ENCODE measurements at places on chromosomes 7 and 10. TPM values are rescaled to one million over a fixed set of nuclear protein-coding genes. Genes with fewer than 3 reads are reported as not detected.

The SFTPD gene
- total RNA-seq = not detected

The UBTD1 gene
- total RNA-seq = 8.1 TPM

The ZP3 gene
- 0.93 TPM for total RNA-seq

The SERPINE1 gene
- 202 TPM for total RNA-seq

The BAMBI gene
- 8.7 TPM for total RNA-seq

GRCh38 chr7:84911077-84911476 is 275.8 kb downstream of the SEMA3D start:
- no peaks in the 10 kb centered on the region for H3K27me3 ChIP-seq
- H3K36me3 ChIP-seq = no peaks in the 10 kb centered on the region
- no peak overlapping the region for H3K4me3 ChIP-seq
- DNase-seq = no peak
- no peaks in the 10 kb centered on the region for H3K4me1 ChIP-seq
- no peak overlapping the region for H3K27ac ChIP-seq

GRCh38 chr7:136056651-136057231 is 79.6 kb upstream of the MTPN start:
- H3K27me3 ChIP-seq = no peaks in the 10 kb centered on the region
- H3K4me1 ChIP-seq = no peaks in the 10 kb centered on the region
- H3K36me3 ChIP-seq = no peaks in the 10 kb centered on the region
- no peak overlapping the region for H3K4me3 ChIP-seq
- no peak overlapping the region for H3K27ac ChIP-seq
- DNase-seq = no peak

DNA sequence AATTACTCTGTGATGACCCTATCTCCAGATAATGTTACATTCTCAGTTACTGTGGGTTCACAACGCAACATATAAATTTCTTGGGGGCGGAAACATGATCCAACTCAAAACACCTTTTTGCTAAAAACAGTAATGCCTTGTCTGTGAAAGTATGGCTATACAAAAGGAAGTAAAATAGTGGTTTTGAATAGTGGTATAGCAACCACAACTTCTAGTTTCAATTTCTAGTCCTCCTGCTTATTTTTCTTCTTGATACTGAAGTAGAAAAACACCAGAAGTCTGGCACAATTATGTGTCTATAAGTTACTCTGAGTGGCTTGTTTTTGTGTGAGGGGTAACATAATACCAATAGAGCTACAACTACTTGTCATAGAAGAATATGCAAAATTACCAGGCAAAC is 21.5 kb upstream of the ZNF800 start:
- no peaks in the 10 kb centered on the region for H3K27me3 ChIP-seq
- no peaks in the 10 kb centered on the region for H3K36me3 ChIP-seq
- H3K4me1 ChIP-seq = no peaks in the 10 kb centered on the region

GRCh38 chr10:33120700-33121099 is 162.7 kb upstream of the ITGB1 start:
- no peak for DNase-seq
- no peaks in the 10 kb centered on the region for H3K36me3 ChIP-seq
- H3K4me1 ChIP-seq = peaks cover 9% of the 10 kb centered on the region
- H3K27ac ChIP-seq = no peak overlapping the region
- no peaks in the 10 kb centered on the region for H3K27me3 ChIP-seq

- H3K4me1 ChIP-seq = peaks cover 7% of the 10 kb centered on the region
- DNase-seq = no peak
- no peaks in the 10 kb centered on the region for H3K36me3 ChIP-seq
- H3K4me3 ChIP-seq = no peak overlapping the region
- no peak overlapping the region for H3K27ac ChIP-seq
- no peaks in the 10 kb centered on the region for H3K27me3 ChIP-seq
Measured at GRCh38 chr10:4127518-4128315, 342.7 kb upstream of the KLF6 start.

DNA sequence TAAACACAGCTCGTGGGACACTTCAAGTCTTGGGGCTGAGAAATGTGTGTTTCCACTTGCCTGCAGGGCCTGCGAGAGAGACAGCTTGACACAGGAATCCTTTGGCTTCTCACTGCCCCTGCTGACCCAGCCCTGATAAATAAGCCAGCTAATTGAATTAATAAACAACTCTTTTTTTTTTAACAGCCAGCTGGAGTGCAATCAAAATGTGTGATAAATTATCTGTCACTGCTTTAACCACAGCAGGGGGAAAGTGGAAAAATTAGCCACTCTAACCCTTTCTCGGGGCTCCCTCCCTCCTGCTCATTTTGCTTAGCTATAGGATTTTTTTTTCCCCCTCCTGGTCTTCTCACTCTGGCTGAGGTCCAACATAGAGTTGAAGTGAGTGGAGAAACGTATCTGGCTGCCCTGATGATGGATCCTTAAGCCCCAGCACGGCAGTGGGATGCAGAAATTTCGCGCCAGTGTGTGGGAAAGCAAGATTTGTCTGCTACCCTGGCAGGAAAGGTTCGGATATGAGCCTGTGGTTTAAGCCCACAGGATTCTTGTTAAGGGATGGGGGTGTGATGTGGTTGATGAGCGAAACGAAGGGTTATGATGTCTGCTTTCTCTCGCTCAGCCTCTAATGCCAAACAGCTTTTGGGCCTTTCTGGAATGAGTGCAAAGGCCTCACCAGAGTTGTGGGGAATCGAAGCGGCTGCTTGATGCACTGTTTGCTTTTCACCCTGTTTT is 173.8 kb downstream of the TRIL start:
- no peak overlapping the region for H3K4me3 ChIP-seq
- H3K27ac ChIP-seq = no peak overlapping the region
- no peaks in the 10 kb centered on the region for H3K36me3 ChIP-seq
- DNase-seq = no peak
- peaks cover 11% of the 10 kb centered on the region for H3K4me1 ChIP-seq

- no peak overlapping the region for H3K4me3 ChIP-seq
- H3K4me1 ChIP-seq = no peaks in the 10 kb centered on the region
- no peaks in the 10 kb centered on the region for H3K27me3 ChIP-seq
- no peak for DNase-seq
- H3K27ac ChIP-seq = no peak overlapping the region
- H3K36me3 ChIP-seq = no peaks in the 10 kb centered on the region
Measured at GRCh38 chr10:127190427-127190826, 6.0 kb downstream of the INSYN2A start.

GRCh38 chr7:6640246-6640721 is 3.2 kb downstream of the ZNF316 start:
- H3K4me3 ChIP-seq = no peak overlapping the region
- no peaks in the 10 kb centered on the region for H3K27me3 ChIP-seq
- H3K27ac ChIP-seq = no peak overlapping the region
- DNase-seq = no peak
- H3K36me3 ChIP-seq = peaks cover 31% of the 10 kb centered on the region
